ENCODE measurements at places on chromosomes 1 and 21.

DNA sequence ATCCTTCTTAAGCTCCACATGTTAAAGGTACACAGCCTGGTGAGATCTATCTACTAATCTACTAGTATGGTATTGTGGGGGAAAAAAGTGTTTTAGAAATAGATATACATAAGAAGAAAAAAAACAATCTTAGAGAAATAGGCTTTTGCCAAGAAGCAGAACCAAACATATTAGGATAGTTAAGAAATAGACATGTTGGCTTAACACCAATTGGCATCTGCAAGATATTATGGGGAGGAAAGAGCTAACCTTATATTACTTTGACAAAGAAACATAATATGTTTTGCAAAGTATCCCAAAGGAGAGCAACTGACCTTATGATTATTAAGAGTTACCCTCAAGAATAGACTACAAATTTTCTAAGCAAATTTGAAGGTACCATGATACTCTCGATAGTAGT lies 202.9 kb downstream of the BRINP3 start:
- no peak overlapping the region for H3K4me3 ChIP-seq
- no peak for DNase-seq
- no peaks in the 10 kb centered on the region for H3K27me3 ChIP-seq

DNA sequence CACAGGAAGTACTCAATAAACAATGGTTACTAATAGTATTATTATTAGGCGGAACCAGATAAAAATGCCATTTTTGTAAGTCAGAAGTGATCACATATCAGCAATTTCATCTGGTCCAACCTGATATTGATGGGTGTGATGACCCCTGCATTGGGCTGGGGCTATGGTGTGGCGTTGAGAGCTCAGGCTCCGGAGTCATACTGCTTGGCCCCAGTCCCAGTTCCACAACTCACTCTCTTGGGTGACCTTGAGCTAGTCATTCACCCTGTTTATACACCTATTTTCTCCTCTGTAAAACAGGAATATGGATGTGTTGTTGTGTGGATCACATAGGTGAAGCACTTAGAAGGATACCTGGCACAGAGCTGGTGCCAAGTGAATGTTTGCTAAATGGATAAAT lies 229.4 kb upstream of the POU3F1 start:
- DNase-seq, result no peak
- H3K27me3 ChIP-seq, result no peaks in the 10 kb centered on the region

DNA sequence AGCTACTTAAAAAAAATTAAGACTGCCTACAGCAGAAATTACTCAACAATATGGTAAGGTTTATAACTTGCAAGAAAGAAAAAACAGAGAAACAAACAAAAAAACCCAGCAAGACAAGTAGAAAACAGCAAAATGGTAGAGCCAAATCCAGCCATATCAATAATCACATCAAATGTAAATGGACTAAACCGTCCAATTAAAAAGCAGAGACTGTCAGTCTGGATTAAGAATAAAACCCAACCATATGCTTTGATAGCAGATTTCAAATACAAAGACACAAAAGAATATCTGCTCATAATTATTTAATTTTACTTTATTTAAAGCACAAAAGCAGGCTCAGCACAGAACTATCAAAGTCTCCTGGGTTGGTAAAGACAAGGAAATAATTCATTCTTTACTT lies 17.5 kb downstream of the PACC1 start:
- H3K4me1 ChIP-seq, result no peaks in the 10 kb centered on the region
- no peak for DNase-seq
- no peak overlapping the region for H3K4me3 ChIP-seq
- no peak overlapping the region for H3K27ac ChIP-seq

DNA sequence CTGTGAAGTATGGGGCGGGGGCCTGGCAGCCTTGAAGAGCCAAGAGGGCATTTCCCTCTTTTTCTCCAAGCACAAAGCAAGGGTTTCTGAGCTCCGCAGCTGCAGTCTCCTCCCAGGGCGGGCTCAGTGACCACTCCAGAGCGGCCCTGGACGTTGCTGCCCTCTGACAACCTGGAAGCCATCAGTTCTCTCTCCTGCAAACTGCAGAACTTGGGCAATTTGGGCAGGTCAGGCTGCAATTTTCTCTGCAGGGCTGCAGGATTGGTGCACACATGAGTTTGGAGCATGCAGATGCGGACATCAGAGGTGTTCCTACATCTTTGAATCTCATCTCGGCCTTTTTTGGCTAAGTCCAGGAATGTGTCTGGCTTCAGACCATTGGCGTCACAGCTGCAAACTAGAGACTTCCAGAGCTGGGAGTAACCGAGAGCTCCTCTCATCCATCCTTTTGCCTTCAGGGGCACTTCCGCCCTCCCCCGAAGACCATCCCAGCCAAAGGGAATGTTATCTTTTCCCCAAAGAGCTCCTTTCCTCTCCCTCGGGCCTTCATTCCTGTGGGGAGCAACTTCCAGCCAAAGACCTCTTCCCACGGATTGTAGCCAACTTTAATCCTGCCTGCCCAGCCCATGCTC lies 139.6 kb upstream of the WNT4 start:
- H3K27me3 ChIP-seq, result no peaks in the 10 kb centered on the region
- no peak overlapping the region for H3K27ac ChIP-seq
- no peaks in the 10 kb centered on the region for H3K4me1 ChIP-seq
- no peak for DNase-seq

DNA sequence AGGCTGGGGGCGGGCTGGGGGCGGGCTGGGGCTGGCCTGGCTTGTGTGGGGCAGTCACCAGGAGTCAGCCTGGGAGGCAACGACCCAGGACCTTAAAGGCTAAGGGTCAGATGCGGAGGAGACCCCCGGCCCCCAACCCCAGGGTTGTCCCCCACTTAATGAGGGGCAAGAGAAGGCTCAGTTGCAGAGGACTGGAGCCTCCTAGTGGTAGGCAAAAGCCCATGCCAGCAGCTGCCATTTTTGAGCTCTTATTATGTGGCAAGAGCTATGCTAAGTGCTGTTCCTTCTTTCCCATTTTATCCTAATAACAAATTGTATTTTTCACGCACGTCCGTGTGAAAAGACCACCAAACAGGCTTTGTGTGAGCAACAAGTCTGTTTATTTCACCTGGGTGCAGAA lies 8.0 kb downstream of the KIAA1614 start:
- H3K27me3 ChIP-seq, result no peaks in the 10 kb centered on the region
- DNase-seq, result no peak
- no peaks in the 10 kb centered on the region for H3K36me3 ChIP-seq
- H3K4me1 ChIP-seq, result peaks cover 22% of the 10 kb centered on the region

DNA sequence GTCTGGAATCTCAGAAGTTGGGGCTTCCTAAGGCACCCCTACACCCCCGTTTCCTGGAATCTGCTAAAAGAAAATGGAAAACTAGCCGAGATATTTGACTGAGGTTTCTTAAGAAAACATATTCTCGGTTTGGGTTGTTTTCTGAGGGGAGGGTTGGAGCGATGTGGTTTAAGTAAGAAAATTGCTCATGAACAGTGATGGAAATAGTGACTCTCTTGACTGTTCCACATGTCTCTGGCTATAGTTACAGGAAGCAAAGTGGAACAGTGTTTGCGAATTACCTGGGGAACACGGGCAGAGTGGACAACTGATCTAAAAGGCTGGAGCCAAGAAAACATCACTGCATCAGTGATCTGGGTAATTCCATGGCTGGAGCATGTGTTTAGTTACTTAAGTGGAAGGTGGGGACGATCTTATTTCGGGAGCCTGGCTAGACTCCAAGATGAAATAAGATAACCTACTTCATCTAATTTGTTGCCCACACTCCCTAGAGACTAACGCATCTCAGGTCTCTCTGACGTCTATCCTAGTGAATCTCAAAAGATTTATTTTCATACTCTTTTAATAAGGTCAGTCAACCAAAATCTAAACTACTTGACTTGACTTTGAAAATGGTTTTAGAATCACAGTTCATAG lies 92.4 kb downstream of the KCNJ15 start:
- H3K4me3 ChIP-seq, result no peak overlapping the region
- no peaks in the 10 kb centered on the region for H3K36me3 ChIP-seq
- H3K4me1 ChIP-seq, result peaks cover 9% of the 10 kb centered on the region
- no peak overlapping the region for H3K27ac ChIP-seq

DNA sequence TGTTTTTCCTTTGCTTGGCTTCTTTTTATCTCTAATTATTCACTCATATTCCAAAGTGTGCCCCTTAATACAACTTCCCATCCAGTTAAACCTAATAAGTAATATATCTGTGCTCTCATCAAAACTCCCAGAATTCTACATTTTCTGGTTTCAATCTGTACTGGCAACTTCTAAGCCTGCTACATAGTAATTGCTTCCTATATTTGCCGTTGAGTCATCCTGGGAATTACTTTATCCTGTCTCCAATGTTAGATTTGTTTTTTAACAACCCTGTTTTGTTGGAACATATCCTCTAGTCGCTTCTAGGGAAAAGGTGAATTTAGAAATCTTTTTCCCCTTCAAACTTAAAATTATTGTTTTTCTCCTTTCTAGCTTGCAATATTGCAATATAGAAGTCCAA lies 620.5 kb upstream of the PKN2 start:
- no peak overlapping the region for H3K4me3 ChIP-seq
- DNase-seq, result no peak
- H3K36me3 ChIP-seq, result no peaks in the 10 kb centered on the region
- H3K27ac ChIP-seq, result no peak overlapping the region
- H3K4me1 ChIP-seq, result no peaks in the 10 kb centered on the region

GRCh38 chr1:244076740-244077139 lies 25.7 kb downstream of the ZBTB18 start:
- no peak overlapping the region for H3K27ac ChIP-seq
- no peak for DNase-seq
- peaks cover 5% of the 10 kb centered on the region for H3K4me1 ChIP-seq

- DNase-seq, result no peak
- no peak overlapping the region for H3K27ac ChIP-seq
- no peak overlapping the region for H3K4me3 ChIP-seq
- H3K36me3 ChIP-seq, result no peaks in the 10 kb centered on the region
These were observed 1722.4 kb downstream of the PLA2G4A start for GRCh38 chr1:188551176-188551575.

DNA sequence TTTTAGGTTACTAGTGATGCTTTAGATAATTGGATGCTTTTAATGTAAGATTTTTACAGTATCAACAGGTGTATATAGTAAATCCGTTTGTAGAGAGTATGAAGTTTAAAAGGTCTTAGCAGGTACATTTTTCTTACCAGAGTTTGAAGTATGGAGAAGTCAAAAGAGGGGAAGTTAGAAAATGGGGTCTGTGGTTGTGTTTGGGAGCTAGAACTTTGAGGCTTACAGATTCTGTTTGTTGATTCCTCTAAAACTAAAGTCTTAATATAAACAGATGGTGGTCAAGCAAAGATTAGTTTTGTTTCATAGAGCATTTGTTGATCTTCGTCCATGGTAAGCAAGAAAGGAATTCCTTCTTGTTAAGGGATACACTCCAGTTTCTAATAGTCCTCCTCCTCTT lies 35.8 kb downstream of the CDC42 start:
- no peak overlapping the region for H3K27ac ChIP-seq
- no peaks in the 10 kb centered on the region for H3K27me3 ChIP-seq
- H3K4me3 ChIP-seq, result no peak overlapping the region
- H3K4me1 ChIP-seq, result peaks cover 13% of the 10 kb centered on the region
- H3K36me3 ChIP-seq, result peaks cover 3% of the 10 kb centered on the region
- no peak for DNase-seq

GRCh38 chr21:38958940-38959691 lies 153.4 kb downstream of the ETS2 start:
- no peaks in the 10 kb centered on the region for H3K4me1 ChIP-seq
- H3K36me3 ChIP-seq, result peaks cover 7% of the 10 kb centered on the region
- H3K4me3 ChIP-seq, result no peak overlapping the region
- H3K27me3 ChIP-seq, result no peaks in the 10 kb centered on the region

- no peak overlapping the region for H3K27ac ChIP-seq
- peaks cover 5% of the 10 kb centered on the region for H3K4me1 ChIP-seq
- H3K27me3 ChIP-seq, result no peaks in the 10 kb centered on the region
- no peak for DNase-seq
- H3K36me3 ChIP-seq, result no peaks in the 10 kb centered on the region
These were observed 91.8 kb downstream of the CHD1L start for GRCh38 chr1:147334292-147334691.

DNA sequence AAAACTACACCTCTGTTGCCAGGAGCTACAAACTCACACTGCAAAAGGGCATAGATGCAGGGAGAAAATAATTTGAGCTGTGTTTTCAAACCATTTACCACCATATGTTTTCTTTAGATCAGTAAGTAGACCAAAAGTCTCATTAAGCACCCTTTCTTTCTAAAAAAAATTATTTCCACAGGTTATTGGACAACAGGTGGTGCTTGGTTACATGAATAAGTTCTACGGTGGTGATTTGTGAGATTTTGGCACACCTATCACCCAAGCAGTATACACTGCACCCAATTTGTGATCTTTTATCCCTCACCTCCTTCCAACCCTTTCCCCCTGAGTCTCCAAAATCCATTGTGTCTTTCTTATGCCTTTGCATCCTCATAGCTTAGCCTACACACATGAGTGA lies 21.1 kb downstream of the MAP10 start:
- DNase-seq, result no peak
- no peaks in the 10 kb centered on the region for H3K27me3 ChIP-seq
- 0 out of 2 replicates have a peak, but pooled peaks cover 4% of the 10 kb centered on the region for H3K36me3 ChIP-seq
- H3K4me1 ChIP-seq, result no peaks in the 10 kb centered on the region
- H3K27ac ChIP-seq, result no peak overlapping the region

GRCh38 chr1:175313672-175314225 lies 121.2 kb upstream of the KIAA0040 start:
- no peak overlapping the region for H3K4me3 ChIP-seq
- no peaks in the 10 kb centered on the region for H3K27me3 ChIP-seq
- H3K36me3 ChIP-seq, result no peaks in the 10 kb centered on the region
- no peak overlapping the region for H3K27ac ChIP-seq
- DNase-seq, result no peak

DNA sequence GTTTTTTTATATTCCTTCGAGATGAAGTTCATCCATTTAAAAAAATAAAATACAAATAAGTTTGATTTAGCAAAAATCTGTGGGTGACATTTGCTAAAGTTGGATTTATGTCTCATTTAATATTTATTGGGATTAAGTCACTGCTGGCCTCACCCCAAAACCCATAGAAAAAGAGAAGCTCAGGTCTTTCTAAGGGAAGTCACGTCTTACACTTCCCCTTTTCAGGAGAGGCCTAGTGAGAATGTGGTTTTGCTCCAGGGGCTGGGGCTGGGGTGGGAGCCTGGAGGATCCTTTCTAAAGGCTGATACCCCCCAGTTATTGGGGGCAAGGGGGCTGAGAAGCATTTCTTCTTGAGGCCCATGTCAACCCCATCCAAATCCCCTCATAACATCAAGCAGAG lies 300.3 kb downstream of the DSCAM start:
- no peaks in the 10 kb centered on the region for H3K27me3 ChIP-seq
- H3K36me3 ChIP-seq, result peaks cover 9% of the 10 kb centered on the region
- H3K4me3 ChIP-seq, result no peak overlapping the region
- no peaks in the 10 kb centered on the region for H3K4me1 ChIP-seq
- DNase-seq, result no peak

DNA sequence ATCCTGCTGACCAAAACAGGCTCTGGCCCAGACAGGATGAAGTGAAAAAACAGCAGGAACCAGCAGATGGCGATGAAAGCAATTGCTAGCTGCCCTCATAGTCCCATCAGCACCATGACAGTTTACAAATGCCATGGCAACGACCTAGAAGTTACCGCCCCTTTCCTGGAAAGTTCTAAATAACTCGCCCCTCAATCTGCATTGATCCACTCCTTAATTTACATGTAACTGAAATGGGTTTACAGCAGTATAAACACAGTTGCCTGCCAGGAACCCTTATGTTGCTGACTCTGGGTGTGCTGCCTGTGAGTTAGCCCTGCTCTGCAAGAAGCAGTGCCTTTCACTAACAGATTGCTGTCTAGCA lies 65.5 kb upstream of the CR1L start:
- H3K27me3 ChIP-seq, result no peaks in the 10 kb centered on the region
- H3K36me3 ChIP-seq, result no peaks in the 10 kb centered on the region
- peak; percentile 85 for DNase-seq
- no peaks in the 10 kb centered on the region for H3K4me1 ChIP-seq
- no peak overlapping the region for H3K4me3 ChIP-seq

Measured in H9 (cell line).